ENCODE measurements at places on chromosomes 12 and 14.

- DNase-seq, result no peak
Measured at GRCh38 chr12:31899109-31899508, 60.1 kb upstream of the RESF1 start.

DNA sequence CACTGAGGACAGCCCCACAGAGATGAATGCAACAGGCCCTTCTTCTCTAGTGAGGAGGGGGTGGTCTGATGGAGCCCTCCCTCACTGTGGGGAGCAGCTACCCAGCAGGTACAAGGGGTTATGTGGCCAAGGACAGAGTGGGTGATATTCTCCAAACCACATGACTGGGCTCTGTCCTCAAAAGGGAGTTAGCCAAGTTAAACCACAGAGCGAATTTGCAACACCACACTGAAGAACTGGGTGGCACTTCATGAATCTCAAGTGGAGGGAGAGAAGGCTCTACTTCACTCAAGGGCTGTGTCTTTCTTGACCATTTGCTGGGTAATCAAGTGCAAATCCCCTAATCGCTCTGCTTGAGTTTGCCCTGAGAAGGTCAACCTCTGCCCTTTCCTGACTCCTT lies 12.5 kb downstream of the GPR68 start:
- no peak for DNase-seq

DNA sequence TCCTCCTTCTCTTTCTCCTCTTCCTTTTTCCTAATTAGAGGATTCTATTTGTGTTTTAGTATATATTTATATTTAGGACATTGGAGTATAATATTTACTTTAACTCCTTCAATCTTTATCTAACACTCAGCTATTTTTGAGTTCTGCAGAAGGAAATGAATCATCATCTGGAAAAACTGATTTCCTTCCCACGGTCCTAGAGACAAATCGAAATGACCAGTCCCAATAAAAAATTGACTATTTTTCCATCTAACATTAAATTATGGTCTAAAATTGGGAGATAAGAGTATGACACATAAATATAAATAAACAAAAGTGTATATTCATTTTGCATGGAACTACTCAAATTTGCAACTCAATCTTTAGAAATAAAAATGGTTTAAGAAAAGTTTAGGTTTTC lies 167.4 kb downstream of the TMTC3 start:
- DNase-seq, result no peak

DNA sequence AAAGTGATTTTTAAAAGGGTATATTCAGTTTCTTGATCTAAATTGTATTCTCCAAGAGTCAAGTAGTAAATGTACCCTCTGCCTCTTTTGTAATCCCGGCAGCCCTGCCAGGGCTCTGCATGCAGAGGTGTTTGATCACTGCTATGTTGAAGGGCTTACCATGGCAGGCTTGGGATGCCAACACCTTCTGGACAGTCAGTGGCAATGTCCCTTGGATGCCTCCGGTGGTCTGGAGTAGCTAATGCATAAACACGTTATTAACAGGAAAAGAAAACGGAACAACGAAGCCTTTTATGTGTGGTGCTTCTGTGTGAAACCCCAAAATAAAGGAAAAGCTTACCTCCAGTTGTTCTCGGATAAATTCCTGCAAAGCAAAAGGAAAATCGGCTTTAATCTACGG lies 19.9 kb downstream of the EIF2B2 start:
- no peak for DNase-seq

GRCh38 chr12:57611827-57612710 lies 834 bp downstream of the ARHGEF25 start:
- DNase-seq, result no peak

Measured in AG04449 (cell line).